Smooth muscle cell of the brain vasculature (primary cell): ENCODE measurements at places on chromosomes 7 and 10.

DNA sequence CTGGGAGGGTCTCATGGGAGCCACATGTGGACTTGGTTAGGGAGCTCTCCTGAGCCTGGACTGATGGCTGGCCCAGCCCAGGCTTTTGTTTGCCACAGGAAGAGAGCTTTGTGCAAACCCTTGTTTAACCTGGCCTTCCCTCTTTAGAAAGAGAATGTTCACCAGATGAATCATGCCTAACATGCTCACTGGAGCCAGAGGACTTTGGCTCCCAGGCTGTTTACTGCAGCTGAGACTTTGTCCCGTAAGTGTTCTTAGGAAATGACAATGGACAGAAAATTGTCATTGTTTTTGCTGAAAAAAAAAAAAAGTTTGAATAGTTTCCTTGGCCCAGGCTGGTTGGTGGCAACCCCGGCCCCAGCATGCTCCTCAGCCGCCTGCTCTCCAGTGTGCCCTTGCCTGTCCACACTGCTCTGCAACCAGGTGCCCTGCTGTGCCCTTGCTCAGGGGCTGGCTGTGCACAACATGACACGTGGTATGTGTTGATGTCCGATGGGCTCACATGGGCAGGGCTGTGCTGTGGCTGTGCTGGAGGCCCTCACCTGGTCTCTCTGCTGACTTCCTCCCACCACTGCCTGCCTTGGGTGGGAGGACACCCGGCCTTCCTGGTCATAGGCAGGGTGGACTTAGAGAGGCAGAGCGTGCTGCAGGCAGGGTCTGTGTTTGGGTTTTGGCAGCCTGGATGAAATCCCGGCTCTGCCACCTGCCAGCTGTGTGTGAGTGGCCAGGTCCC, 215.3 kb upstream of the ZNF32 start:
- DNase-seq = no peak

GRCh38 chr10:26468291-26468690, 30.1 kb downstream of the APBB1IP start:
- no peak for DNase-seq

DNA sequence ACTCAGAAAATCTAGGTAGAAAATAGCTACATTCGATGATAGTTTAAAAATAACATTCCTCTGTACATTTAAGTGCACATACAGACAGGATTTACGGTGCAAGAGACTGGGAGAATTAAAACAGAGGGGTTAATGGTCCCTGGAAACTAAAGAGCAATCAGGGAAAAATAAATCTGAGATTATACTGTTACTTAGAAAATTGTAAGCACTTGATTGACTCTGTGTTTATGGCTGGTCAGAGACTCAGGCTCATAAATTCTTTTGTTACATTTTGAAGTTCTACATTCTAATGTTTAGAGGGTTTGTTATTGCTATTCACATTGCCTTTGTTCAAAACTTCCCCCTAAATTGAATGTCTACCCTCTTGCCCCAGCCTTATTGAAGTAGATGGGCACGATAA, 54.4 kb downstream of the CDCA7L start:
- no peak for DNase-seq

GRCh38 chr10:131767716-131768115, 133.1 kb upstream of the PPP2R2D start:
- no peak for DNase-seq

GRCh38 chr10:60382946-60383681, 6.6 kb downstream of the ANK3 start:
- DNase-seq = no peak

- no peak for DNase-seq
These were observed 456.7 kb downstream of the NRG3 start for GRCh38 chr10:82331716-82332115.

DNA sequence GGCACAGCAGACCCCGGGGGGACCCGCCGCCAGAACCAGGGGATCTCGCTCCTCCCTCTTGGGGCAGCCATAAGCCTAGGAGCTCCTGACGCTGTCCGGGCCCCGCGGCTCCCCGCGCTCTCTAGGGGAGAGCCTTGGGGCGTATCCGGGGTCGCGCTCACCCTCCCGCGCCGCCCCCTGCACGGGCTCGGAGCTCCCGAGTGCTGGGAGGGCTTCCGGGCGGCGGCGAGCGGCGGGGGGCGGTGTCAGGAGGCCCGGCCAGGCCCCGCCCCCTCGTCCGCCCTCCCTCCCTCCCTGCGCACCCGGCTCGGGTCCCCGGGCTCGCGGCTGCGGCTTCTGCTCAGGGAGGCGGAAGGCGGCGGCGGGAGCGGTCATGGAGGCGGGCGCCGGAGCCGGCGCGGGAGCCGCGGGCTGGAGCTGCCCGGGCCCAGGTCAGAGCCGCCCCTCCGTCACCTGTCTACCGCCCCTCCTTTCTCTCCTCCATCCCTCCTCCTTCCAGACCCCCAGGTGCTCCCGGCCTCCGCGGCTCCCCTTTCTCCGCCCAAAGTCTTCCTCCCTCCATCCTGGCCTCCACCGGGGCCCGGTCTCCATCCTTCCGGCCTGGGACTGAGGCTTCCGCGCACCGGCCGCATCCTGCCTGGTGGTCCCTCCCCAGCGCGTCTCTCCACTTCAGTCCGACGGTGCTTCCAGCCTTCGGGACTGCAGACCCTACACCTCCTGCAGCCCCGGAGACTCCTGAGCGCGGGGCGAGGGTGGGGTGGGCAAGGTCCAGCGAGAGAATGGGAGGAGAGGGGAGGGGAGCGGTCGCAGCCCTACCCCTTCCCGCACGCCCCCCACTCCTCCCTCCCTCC, at the start of gene CCDC136:
Gene CCDC136, plus strand, starts transcription at position 848 of the 851 bp plus-strand sequence. CDS start 444 bp downstream, outside the sequence.
- no peak for DNase-seq

- no peak for DNase-seq
These were observed 11.6 kb downstream of the CRPPA start for GRCh38 chr7:16409777-16410176.

DNA sequence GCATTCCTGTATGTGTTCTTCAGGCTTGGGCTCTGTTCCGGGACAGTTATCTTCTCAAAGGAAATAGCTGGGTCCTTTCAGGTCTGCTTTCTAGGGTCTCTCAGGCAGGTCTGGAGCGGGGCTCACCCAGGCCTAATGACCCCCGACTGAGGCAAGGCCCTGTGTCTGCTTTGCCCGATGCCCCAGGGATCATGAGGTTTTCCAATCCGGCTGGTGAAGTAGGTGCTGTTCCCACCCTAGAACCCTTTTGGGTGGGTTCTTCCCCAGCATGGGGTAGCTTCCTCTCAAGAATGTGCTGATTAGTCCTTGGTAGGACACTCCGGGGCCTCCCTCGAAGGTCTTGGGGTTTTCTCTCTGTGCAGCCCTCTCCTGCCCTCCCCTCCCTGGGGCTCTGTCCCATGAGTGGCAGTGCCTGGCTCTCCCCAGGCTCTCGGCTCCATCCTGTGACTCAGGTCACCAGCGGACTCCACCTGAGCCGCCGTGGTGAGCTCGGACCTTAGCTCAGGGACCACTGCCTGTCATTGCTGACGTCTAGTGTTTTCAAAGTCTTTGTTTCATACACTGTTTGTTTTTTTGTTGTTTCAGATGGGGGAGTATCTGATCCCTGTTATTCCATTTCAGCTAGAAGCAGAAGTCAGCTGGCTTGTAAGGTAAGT, 71.0 kb upstream of the NKX6-2 start:
- no peak for DNase-seq

GRCh38 chr7:80876894-80877414, 41.9 kb downstream of the SEMA3C start:
- DNase-seq = no peak

DNA sequence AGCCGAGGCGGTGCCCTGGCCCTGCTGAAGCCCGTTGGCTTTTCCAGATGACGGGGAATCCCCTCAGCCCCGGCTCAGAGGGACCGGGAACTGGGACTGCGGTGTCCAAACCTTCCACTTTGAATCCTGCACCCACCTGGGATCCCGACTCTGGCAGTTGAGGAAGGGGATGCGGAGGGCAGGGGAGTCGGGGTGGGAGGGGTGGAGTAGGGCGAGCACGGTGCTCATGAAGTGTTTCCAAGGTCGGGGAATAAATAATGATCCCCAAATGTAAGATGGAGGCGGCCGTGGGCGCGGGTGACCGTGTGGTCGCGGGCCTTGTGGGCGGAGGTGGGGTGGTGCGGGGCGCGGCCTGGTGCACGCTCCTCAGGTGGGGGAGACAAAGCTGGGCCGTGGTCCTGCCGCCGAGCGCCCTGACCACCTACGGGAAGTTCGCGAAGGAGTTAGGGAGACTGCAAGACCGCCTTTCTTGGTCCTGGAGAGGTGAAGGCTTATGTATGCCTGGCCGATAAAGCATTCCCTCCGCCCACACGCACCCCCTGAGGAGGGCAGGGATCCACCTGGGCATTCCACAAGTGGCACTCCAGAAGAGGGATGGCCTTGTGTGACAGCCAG, 1.4 kb downstream of the MTURN start:
- no peak for DNase-seq

DNA sequence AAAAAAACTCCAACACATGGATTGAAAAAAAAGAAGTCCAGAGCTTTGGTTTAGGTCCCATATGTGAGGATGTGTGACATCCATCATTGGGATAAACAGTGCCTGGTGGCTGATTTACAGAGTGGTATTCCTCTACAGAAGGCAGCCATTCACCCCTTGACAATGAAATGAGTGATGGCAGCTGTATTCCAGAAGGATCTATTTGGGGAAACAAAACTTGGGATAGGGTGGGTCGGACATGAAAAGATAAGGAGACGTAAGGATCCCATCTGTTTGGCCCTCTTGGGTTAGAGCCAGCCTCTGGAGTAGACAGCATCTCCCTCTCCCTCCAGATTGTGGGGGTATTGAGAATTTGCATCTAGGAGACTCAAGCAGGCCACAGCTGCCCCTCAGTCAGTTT, 15.2 kb upstream of the CREB5 start:
- no peak for DNase-seq

DNA sequence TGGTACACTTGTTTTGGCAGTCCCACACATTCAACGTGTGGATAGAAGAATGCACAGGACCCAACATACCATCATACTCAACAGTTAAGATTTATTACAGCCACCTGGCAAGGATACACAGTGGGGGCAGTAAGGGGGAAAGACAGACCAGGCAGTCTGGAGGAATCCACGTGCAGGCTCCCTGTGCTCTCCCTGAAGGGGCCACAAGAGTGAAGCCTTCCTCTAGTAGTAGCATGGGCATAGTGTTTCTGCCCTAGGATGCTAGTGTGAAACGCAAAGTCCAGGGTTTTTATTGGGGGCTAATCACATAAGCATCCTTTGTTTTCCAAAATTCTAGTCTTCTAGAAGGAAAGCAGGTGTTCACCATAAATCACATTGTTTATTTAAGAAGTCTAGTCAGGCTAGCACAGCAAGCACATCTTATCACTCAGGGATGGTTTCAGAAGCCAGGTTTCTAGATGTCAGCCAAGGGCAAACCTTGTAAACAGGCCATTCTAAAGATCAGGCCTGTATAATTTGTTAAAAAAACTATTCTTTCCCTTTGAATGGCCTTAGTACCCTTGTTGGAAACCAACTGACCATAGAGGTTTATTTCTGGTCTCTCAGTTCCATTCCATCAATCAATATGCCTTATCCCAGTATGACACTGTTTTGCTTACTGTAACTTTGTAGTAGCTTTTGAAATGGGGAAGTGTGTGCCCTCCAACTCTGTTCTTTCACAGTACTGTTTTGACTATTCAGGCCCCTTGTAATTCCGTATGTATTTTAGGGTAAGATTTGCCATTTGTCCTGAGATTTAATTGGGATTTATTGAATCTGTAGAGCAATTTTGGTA, 12.4 kb upstream of the TFAM start:
- DNase-seq = no peak

DNA sequence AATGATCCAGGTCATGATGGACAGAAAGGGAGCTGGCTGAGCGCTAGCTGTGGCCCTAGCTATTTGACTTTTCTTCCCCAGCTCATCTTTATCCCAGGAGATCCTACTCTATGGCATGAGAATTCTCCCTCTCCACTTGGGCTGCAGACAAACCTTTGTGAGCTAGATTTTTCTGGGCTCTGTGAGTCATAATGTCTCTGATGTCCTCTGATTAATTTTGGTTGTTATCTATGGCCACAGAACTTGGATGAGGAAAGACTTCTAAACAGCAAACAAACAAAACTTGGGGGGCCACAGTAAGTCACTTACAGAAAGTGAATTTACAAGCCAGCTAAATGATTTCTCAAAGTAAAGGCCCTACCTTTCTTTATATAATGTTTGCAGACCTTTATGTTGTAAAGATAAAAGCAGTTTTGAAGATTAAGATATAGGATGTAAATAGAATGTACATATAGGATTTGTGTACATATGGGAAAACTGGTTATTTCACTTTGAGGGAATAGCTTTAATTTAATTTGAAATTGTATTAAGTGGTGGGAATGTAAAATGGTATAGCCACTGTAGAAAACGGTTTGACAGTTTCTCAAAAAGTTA, 10.4 kb downstream of the ABLIM1 start:
- no peak for DNase-seq

DNA sequence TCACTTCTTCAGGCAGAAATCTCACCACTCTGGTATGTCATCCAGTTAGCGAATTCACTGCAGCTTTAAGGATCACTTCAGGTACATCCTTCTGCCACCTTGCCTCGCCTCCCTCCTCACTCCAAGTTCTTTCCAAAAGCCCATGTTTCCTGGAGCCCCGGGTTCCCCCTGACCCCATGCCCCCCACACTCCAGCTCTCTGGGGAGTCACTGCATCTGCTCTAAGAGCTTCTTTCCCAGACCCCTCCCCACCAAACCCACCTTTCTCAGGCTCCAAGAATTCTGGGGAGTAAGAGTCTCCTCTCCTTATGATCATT, 969.5 kb upstream of the ZNF722 start:
- DNase-seq = no peak

GRCh38 chr10:102744374-102745051, 765 bp downstream of the WBP1L start:
- DNase-seq = no peak

DNA sequence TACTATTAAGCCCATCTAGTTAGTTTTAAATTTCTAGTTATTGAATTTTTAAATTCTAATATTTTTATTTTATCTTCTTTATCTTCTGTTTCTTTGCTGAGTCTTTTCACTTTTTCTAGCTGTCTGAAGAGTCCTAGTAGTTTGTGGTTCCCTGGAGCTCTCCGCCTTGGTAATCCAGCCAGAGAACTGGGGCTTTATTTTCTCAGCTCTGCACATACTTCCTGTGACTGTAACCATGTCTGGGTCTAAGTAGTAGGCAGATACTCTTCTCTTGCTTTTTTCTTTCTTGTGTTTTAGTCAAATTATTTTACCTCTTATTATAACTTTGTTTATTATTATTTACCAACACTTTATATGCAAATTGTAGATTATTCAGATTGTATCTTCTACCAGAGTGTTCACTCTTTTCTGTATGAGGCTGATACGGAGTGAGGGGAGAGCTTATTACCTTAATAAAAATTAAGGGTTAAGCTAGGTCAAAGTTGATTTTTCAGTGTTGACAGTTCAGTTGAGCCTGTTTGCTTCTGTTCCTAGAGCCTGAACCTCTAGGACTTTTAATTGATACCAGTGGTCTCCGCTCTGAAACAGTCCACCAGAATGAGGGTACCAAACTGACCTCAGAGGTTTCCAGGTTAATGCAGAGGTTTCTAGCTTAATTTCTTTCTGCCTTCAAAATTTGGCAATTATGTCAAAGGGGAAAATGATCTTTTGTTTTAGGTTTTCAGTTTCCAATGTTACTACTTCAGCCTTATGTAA, 155.4 kb downstream of the ADK start:
- no peak for DNase-seq

GRCh38 chr10:10996966-10997620, 20.6 kb upstream of the CELF2 start:
- no peak for DNase-seq
